ENCODE measurements at places on chromosomes 2 and 18.

DNA sequence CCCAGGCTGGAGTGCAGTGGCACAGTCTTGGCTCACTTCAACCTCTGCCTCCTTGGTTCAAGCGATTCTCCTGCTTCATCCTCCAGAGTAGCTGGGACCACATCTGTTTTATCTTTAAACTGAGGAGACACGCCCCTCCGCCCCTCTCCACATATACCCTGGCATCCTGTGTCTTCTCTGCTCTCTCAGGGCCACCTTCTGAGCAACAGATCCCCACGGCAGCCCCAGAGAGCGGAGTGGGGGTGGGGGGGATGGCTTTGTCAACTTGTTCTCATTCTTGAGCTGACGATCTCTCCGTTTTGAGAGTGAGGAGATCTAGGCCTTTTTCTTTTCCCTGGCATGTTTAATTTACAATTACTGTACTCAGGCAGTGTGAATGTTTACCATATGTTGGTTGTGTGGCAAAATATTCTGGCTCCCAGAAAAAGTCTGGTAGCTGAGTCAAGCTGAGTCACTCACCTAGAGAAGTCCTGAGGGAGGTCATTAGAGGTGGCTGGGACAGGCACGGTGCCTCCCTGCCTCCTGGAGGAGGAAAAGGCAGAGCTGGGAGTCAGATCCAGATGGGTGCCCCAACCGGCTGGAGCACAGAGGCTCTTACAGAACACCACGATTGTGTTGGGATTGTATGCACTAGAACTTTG, 19.5 kb upstream of the ID2 start:
- no peak for DNase-seq

GRCh38 chr2:134714228-134714627, 4.6 kb downstream of the TMEM163 start:
- DNase-seq, result no peak

DNA sequence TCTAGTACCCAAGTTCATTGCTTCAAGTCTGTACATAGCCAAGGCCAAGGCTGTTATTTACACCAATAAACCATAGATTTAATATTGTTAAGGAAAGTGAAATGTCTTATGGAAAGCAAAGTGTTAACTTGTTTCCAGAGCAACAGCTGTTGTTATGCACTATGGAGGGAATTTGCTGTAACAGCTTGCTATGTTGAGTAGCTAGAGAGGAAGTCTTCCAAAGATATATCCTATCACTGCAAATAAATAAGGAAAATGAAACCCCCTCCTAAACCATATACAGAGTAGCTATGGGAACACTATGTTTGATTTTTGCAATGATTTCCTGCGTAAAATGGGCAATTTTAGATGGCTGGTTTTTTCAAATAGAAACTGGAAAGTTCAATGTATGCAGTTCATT, 21.1 kb downstream of the TMEM182 start:
- DNase-seq, result no peak

- no peak for DNase-seq
Observed at GRCh38 chr2:145020694-145021093, 500.8 kb upstream of the ZEB2 start.

GRCh38 chr2:4618630-4619228, 915.4 kb downstream of the DCDC2C start:
- DNase-seq, result no peak

DNA sequence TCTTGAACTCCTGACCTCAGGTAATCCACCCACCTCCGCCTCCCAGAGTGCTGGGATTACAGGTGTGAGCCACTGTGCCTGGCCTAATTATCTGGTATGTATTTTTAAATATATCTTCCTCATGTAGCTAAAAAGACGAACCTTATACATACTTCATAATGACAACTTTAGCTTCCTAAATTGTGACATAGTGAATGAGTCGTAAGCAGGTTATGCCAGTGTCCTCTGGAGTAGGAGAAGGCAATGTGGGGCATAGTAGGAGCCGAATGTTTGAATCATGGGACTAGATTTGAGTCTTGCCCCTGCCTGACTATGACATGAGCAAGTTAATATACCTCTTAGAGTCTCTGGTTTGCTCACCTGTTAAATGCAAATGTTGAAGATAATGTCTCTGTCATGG, 95.8 kb upstream of the FOSL2 start:
- DNase-seq, result no peak

- no peak for DNase-seq
Observed at GRCh38 chr2:179745635-179746256, 115.7 kb downstream of the ZNF385B start.

GRCh38 chr18:43661570-43661969, 384.3 kb upstream of the SYT4 start:
- DNase-seq, result no peak

GRCh38 chr18:50697509-50697908, 122.3 kb downstream of the MRO start:
- DNase-seq, result no peak

DNA sequence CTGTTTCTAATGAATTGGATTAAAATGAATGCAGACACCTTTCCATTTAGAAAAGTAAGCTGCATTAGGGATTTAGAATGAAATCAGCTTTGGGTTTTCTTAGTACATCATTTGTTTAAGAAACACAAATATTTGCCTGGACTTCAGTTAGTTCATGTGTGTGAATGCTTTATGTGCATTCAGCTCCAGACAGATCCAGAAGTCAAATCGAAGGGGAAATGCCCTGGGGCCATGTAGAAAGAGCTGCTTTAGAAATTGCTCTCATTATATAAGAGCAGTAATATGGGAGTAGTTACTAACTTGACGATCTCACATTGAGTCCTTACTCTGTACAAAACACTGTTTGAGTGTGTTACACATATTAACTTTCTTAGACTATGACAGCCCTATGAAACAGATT, 88.0 kb upstream of the TTC39C start:
- no peak for DNase-seq

All from GM12891 (cell line).